Stimulated activated CD4-positive, alpha-beta T cell treated with anti-CD3 and anti-CD28 coated beads, TNF-alpha, amount 100 ng/mL, for 4 hours (primary cell): ENCODE measurements at places on chromosomes 16 and 17.

DNA sequence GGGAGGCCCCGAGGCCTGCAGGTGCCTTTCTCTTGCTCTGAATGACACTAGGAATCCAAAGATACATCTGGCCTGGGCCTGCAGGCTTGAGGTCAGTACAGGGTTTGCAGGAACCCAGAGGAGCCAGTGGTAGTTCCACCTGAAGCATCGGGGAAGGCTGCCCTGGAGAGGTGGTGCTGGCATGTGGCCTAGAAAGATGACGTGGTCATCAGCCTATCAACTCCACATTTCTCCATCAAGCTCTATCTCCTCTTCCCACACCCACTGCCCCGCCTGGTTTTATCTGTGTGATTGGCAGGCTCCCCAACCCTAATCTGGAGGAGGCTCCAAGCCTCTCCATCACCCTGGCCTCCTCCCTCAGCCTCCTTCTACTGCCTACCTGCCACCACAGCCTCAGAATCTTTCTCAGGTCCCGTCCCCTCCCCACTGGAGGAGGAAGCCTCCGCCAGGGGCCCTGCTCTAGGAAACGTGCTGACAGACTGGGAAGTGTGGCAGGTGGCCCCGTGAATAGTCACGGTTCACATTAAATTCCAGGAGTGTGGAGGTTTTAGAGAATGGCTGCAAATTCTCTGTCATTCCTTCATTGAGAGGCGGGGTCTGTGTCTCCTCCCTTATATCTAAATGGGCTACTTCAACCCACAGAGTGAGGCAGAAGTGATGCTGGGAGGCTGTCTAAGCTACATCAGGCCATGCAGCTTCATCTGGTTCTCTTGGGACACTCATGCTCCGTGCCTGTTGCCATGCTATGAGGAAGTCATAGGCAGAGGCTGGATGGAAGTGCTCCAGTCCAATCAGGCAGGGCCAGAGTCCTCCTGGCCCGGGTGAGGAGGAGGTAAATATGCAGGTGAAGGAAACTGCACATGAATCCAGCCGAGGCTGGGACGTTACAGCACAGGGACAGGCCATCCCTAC lies 11.4 kb upstream of the MAP2K3 start:
- no peak for DNase-seq

GRCh38 chr17:75864448-75864871 lies 9.3 kb upstream of the WBP2 start:
- DNase-seq, result no peak

GRCh38 chr16:3596101-3596861 lies 15.1 kb downstream of the SLX4 start:
- no peak for DNase-seq

DNA sequence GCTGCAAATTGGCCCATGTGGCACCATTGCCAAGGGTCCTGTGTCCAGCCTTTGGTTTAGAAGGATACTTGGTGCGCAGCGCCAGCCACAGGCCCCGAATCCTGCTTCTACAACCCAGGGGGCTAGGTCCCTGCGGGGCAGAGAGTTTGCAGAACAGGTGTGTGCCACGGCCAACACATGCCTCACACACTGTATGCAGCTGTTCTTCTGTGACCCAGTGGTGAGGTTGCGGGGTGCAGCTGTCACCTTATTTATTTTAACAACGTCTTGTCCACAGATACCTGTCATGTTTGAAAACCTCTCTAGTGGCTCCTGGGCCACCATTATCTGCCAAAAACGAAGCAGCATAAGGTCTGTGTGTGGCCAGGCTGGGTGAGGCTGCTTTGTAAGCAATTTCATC lies 11.6 kb downstream of the CBFA2T3 start:
- no peak for DNase-seq

- no peak for DNase-seq
Observed at GRCh38 chr16:73279451-73279850, 231.5 kb upstream of the ZFHX3 start.
